Activated CD4-positive, CD25-positive, alpha-beta regulatory T cell treated with anti-CD3 and anti-CD28 coated beads, Interleukin-2, amount 50 U/mL, for 72 hours (primary cell): ENCODE measurements at places on chromosomes 7 and 10.

GRCh38 chr10:11256896-11257295 is 239.2 kb downstream of the CELF2 start:
- DNase-seq, result no peak

GRCh38 chr10:75512203-75512933 is 80.9 kb downstream of the LRMDA start:
- DNase-seq, result no peak

DNA sequence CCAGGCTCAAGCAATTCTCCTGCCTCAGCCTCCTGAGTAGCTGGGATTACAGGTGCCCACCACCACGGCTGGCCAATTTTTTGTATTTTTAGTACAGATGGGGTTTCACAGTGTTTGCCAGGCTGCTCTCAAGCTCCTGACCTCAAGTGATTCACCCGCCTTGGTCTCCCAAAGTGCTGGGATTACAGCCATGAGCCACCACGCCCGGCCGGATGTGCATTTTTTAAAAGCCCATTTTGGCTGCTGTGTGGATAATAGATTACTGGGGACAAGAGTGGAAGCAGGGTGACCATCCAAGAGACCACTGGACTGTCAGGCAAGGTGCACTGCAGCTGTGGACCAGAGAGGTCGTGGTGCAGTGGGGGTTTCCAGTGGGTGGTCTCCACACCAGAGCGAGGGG is 21.4 kb downstream of the HKDC1 start:
- no peak for DNase-seq

- no peak for DNase-seq
These were observed 15.9 kb downstream of the STK32C start for GRCh38 chr10:132291826-132292225.

GRCh38 chr10:113866551-113867394 is 12.3 kb downstream of the NHLRC2 start:
- no peak for DNase-seq

- no peak for DNase-seq
These were observed 264.3 kb downstream of the RNLS start for GRCh38 chr10:88318803-88319202.

GRCh38 chr10:64529003-64529350 is 1007.8 kb downstream of the REEP3 start:
- no peak for DNase-seq

GRCh38 chr10:69483963-69484362 is 32.7 kb downstream of the TSPAN15 start:
- no peak for DNase-seq

DNA sequence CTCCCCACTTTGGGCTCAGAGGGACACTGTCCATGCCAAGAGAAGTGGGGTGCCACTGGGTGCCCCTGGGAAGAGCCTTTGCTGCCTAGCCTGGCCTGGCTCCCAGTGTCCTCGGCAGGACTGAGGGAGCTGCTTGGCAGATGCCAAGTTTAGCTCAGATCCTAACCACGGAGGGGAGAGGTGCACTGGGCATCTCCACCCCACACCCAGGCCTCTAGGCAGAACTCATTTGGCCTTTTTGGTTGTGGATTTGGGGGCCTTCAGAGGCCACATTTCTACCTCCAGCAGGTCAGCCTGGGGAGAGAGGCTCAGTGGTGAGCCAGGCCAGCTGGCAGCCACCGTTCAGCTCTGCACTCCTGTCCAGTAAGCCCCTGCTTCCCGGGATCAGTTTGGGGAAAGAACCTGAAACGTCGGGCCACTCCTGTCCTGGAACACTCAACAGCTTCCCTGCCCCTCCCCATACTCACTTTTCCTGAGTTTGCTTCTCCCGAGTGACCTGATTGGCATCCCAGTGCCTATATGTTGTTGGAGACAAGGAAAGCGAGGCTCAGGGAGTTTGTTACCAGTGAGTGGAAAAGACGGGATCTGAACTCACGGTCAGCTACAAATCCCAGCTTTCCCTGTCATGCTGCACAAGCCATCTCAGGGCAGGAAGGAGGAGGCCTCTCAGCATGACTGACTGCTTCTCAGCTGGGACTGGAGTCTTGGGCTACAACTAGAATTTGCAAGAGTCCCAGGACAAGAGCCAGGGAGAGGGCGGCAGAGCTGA is 11.2 kb upstream of the CXCL12 start:
- DNase-seq, result no peak

DNA sequence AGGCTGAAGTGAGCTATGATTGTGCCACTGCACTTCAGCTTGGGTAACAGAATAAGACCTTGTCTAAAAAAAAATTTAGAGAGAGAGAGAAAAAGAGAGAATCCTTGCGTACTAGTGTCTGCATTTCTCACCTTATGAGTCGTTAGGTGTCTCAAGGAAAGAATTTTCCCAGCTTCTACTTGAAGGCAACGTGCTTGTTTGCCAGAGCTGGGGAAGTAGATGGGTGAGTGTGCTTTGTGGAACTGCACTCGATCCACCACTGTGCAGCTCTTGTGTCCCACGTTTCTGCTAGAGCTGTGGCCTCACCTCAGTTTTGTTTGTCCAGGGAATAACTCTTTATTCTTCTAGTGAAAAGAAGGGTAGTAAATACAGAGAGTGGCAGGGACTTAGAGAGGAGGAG is 38.9 kb downstream of the HDAC9 start:
- DNase-seq, result no peak

DNA sequence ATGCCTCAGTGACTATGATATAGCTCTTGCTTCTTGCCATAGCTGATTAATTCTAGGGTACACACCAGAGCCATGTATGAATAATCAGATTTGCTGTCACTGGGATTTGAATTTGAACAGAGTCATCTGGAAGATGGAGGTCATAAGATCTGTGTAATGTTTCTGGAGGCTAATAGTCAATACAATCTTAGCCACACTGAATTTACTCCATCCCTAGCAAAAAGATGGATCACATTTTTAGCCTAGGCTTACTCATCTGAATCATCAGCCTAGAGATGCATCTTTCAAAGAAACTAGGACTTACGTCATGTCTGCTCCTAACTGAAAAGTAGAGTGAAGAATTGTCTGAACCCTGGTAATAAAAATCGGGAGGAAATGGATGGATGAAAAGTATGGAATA is 142.3 kb upstream of the ZNF804B start:
- DNase-seq, result no peak

DNA sequence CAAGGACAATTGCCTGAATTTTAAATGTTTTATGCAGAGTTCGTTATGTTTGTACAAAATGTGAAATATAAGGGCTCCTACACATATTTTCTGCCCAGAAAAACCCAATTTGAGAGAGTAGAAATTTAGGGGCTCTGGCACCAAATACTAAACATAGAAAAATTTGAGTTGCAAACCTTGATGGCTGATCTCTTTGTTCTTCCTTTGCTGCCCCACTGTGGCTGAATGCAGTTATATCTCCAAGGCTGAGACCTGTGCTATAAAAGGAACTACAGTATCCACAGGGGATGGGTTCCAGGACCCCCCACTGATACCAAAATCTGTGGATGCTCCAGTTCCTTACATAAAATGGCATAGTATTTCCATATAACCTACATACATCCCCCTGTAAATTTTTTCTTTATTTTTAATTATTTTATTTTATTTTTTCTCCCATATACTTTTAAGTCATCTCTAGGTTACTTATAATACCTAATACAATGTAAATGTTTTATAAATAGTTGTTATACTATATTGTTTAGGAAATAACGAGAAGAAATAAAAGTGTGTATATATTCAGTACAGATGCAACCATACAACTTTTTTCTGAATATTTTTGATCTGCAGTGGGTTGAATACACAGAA is 22.5 kb downstream of the CFAP43 start:
- no peak for DNase-seq

DNA sequence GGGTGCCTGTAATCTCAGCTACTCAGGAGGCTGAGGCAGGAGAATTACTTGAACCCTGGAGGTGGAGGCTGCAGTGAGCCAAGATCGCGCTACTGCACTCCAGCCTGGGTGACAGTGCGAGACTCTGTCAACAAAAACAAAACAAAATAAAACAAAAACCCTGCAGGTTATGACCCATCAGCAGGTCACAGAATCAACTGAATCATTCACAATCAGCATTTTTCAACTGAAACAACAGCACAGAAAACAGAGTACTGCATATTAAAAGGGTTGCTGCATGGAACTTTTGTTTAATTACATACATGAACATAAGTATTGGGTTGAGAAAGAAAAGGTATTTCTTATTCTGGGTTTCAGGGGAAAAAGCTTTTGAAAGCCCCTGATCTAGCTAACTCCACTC is 77.6 kb downstream of the KCNMA1 start:
- DNase-seq, result no peak

GRCh38 chr7:157700231-157701005 is 363.6 kb downstream of the DNAJB6 start:
- DNase-seq, result peak; percentile 9

DNA sequence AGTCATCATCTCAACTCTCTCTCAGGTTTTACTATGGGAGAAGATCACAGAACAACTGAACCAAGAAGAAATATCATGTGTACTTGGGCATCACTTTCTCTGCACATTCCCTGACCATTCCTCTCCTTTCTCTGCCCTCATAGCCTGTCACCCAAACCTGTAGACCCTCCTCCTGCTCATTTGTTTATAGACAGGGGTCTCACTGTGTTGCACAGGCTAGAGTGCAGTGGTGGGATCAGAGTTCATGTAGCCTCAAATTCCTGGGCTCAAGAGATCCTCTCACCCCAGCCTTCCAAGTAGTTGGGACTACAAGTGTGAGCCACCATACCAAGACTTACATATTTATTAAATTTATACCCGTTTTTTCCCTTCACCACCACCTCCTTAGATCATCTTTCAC is 260.8 kb upstream of the SLC26A5 start:
- DNase-seq, result no peak

GRCh38 chr7:41624818-41625217 is 78.1 kb downstream of the INHBA start:
- no peak for DNase-seq

DNA sequence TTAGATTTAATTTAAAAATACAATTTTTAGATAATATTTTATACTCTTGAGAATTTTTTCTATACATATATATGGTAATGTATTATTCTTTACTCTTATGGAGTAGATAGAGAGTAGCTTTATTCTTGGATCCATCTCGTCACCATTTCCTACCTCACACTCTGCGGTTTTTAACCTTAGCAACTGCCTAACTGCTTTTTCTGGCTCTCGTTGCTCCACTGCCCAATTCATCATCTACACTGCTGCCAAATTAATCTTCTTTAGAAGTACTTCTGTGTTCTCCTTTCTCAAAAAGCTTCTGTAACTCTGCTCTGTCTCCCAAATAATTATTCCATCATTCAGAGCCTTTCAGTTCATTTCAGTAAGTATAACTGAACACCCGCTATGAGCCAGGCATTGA is 35.3 kb downstream of the CAPZA2 start:
- DNase-seq, result no peak

GRCh38 chr10:43772171-43772570 is 123.5 kb upstream of the ZNF32 start:
- DNase-seq, result no peak

GRCh38 chr7:20393021-20393610 is 62.4 kb downstream of the ITGB8 start:
- no peak for DNase-seq

DNA sequence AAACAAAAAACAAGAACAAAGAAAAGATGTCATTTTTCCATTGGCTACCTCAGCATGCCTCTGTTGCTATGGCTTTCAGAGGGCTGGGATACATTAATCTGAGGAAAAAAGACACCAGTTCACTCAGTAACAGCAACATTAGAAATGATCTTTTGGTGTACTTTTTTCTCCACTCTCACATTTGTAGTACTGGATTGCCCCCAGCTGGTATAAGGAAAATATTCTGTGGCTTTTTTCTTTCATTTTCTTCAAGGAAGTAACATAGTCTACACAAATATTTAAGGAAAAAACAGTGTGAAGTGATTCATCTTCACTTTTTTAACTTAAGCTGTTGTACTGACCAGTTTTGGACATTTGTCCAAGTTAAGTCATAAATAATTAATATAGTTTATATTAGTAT is 482.3 kb downstream of the SORCS1 start:
- no peak for DNase-seq

- no peak for DNase-seq
These were observed 33.1 kb downstream of the DENND2A start for GRCh38 chr7:140607441-140607989.

GRCh38 chr10:117860823-117861222 is 185.9 kb downstream of the RAB11FIP2 start:
- DNase-seq, result no peak

GRCh38 chr7:45594745-45595535 is 20.8 kb downstream of the ADCY1 start:
- no peak for DNase-seq

DNA sequence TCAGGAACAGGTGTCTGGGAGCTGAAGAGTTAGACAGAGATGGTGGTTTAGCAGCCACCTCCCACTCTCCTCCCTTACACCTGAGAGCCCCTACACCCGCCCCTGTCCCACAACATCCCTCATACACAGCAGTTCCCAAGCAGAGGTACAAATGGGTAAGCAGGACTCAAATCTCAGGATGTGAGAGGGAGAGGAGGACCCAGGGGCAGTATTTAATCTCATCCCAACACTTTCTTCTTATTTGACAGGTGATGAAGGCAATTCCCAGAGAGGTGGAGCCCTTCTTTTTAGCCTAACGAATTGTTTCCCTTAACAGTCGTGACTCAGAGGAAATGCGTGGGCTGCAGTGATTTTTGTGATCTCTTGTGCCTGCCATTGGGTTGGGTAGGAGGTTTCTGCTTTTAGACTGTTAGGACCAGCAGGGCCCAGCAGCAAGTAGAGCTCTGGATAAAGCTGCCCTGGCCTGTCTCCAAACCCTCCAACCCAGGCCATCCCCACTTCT is 191.3 kb downstream of the HECW1 start:
- DNase-seq, result no peak

DNA sequence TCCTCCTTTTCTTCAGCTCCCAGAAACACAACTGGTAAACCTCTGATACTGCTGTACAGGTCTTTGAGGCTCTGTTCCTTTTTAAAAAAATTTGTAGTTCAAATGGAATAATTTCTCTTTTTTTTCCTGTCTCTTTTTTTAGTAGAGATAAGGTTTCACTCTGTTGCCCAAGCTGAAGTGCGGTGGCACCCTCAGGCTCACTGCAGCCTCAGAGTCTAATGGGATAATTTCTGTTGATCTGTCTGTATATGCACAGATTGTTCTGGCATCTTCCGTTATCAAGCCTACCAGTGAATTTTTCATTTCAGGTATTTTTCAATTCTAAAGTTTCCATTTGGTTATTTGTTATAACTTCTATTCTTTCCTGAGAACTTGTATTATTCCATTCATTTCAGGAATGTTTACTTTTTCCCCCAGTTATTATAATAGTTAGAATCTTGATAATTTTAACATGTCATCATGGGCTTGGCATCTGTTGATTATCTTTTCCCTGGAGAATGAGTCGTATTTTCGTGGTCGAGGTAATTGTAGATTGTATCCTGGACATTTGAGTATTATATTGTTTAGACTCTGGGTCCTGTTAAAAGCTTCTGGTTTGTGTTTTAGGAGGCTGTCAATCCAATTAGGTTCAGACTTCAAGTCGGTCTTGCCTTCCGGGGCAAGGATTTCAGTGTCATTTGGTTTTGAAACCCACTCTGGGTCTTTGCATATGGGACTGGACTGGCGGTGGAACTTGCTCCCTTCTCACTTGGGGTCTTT is 24.5 kb downstream of the CRCP start:
- no peak for DNase-seq
